ENCODE measurements at places on chromosomes 1 and 21.

GRCh38 chr1:22553104-22553880 is 10.0 kb upstream of the EPHA8 start:
- no peak for DNase-seq

DNA sequence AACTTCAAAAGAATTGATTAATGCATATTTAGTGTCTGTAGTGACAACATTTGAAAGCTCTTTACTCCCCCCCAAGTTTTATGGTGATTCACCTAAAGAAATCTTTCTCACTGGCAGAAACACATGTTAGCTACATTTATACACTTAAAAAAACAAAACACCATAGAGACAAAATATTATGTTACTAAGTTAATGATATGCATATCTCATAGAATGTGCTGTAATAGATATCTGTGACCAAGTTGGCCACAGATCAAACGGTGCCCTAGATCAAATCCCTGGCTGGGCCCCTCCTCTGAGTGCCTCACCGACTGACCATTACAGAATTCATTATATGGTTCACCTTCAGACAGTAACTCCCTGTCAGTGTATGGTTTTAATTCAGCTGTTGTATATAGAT is 322.1 kb upstream of the LYPLAL1 start:
- DNase-seq = no peak

DNA sequence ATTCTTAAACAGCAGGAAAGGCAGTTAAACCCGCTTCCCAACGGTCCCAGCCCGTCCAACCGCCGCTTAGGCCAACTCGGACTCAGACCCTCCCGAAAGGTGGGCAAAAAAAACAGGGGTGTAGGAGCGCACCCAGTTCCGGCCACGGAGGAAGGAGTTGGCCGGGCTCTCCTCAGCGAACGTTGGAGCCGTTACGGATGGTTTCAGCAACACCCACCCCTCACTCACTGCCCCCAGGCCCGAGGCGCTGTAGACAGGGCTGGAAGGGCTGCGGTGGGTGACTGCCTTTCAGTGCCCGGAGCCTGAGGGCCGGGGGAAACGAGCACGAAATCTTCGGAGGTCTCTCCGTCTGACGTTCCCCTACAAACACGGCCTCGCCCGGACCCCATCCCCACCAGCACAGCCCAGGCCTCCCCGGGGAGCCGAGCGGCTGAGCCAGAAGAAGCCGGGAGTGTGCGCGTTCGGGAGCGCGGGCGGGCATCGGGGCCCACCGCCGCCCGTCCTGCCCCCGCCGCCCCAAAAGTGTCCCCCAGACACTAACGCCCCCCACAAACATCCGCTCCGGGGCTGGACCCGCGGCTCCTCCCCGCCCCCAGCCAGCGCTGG is 1.3 kb downstream of the KDM5B start:
- DNase-seq = peak; percentile 15

DNA sequence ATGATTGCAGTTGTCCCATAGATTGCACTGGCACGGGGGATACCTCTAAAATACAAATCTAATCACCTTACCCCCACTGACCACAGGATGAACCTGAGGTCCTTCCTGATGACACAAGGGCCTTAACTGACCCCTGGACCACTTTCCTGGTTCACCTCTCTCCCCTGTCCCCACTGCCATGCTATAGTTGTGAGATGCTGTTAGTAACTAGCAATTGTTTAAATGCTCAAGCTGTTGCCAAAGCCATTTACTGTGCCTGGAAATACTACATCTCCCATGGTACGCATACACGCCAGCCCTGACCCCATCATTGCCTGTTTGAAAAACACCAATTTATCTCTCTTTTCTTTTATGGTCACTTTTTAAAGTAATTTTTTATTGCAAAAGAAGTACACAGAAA is 29.1 kb upstream of the RGS8 start:
- no peak for DNase-seq

GRCh38 chr1:52063192-52063591 is 7.1 kb downstream of the BTF3L4 start:
- no peak for DNase-seq

GRCh38 chr1:86450847-86451246 is 17.9 kb upstream of the CLCA1 start:
- no peak for DNase-seq

GRCh38 chr1:29551123-29551936 is 315.0 kb downstream of the PTPRU start:
- DNase-seq = no peak

- DNase-seq = no peak
These were observed 9.9 kb upstream of the QSOX1 start for GRCh38 chr1:180144659-180145357.

DNA sequence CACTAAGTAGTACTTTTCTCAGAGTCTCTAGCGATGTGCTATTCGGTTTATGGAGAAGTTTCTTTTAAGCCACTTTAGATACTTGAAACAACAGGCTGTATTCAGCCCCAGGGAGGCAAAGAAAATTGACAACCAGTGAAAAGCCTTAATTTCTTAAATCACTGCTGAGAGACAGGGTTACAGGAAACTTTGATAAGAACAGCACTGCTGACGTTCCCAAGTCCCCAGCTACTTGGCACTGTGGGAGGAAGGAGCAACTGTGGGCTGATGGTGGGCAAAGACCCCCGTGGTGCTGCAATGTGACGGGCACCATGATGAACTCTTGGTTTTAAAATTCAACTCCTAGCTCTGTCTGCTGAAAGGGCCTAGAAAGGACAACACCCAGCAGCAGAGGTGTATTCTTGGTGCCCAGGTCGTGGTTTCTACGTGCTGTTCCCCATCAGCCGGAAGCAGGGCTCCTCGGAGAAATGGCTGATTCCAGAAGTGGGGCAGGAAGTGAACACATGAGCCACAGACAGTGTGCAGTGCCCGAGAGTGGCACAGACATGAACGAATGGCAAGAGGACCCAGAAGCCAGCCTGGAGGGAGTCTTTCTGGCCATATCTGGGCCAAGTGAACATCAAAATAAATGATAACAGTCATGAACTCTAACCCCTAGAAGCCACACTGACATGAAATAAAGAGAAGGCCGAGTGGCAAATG is 5.3 kb downstream of the PTTG1IP start:
- peak; percentile 49 for DNase-seq

GRCh38 chr21:9767592-9768375 is 753.6 kb upstream of the TPTE start:
- no peak for DNase-seq

DNA sequence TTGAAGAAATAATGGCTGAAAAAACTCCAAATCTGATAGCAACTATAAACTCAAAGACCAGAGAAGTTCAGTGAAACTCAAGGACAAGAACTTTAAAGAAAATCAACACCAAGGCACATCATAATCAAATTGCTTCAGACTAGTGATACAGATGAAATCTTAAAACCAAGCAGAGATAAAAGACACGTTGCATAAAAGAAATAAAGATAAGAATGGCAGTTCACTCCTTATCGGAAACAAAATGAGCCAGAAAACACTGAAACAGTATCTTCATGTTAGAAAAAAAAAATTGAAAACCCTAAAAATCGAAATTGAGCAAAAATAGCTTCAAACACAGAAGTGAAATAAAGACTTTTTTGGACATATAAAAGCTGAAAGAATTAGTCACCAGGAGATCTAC is 4.6 kb upstream of the RAB4A start:
- no peak for DNase-seq

- DNase-seq = no peak
These were observed 62.9 kb upstream of the HP1BP3 start for GRCh38 chr1:20850021-20850420.

- no peak for DNase-seq
These were observed 73.6 kb downstream of the SMYD2 start for GRCh38 chr1:214354440-214355148.

DNA sequence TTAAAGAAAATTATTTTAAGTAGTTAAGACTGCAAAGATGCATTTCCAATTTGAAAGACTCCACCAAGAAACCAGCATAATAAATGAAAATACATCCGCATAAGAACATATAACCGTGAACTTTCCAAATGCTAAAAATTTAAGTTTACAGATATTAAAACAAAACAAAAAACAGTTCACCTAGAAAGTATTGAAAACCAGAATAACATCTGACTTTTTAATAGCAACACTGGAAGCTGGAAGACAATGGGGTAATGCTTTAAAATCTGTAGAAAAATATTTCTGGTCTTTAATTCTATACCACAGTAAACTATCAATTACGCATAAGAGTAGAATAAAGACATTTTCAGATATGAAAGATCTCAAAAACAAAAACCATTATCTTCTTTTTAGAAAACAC is 79.3 kb upstream of the COL24A1 start:
- DNase-seq = no peak

DNA sequence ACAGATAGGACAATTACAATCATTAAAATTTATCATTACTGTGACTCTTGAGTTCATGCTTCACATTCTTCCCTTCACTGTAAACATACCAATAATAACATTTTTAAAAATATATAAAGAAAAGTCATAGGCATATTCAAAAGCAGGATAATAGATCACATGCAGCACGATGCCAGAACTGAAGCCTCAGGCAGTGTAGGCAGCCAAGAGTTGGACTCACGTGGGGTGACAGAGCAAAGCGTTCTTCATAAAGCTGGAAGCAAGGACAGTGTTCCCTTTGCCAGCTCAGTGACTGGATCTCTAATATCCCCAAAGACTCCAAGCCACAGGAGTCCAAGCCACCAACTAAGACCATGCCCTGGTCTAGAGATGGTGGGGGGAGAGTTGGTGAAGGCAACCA is 77.7 kb downstream of the ODF2L start:
- no peak for DNase-seq

GRCh38 chr1:179264507-179264906 is 29.1 kb upstream of the SOAT1 start:
- no peak for DNase-seq

DNA sequence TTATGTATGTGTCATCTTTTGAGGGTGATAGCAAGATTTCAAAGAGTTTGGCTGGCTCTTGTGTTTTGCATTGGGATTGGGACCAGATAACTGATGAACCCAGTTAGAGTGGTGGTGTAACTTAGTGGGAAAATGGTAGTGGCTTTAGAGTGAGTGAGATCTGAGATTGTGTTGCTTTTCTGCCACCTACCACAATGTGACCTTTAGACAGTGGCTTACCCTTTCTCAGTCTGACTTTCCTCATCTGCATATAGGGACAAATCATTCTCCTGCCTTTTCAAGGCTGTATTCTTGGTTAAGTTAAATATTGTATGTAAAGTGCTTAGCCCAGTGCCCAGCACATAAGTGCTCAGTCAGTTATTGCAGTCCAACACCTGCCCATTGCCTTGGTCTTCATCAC is 31.3 kb downstream of the CENPF start:
- DNase-seq = no peak

DNA sequence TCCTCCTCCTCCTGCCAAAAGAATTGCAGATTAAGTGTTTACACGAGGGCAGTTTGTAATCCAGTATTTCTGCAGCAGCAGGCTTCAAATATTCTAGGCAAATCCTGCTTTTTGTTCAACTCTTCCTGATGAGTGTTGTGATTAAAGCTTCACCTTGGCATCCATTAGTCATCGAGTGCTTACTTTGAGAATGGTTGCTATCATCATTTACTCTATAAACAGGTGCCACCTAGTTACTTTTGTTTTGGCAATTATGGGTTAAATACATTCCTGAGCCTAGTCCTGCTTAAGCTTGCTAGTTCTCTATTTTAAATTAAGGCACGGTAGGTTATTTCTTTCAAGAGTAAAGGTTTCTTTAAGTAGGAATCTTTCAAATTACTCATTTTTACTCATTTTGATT is 20.3 kb downstream of the PDC start:
- DNase-seq = no peak

DNA sequence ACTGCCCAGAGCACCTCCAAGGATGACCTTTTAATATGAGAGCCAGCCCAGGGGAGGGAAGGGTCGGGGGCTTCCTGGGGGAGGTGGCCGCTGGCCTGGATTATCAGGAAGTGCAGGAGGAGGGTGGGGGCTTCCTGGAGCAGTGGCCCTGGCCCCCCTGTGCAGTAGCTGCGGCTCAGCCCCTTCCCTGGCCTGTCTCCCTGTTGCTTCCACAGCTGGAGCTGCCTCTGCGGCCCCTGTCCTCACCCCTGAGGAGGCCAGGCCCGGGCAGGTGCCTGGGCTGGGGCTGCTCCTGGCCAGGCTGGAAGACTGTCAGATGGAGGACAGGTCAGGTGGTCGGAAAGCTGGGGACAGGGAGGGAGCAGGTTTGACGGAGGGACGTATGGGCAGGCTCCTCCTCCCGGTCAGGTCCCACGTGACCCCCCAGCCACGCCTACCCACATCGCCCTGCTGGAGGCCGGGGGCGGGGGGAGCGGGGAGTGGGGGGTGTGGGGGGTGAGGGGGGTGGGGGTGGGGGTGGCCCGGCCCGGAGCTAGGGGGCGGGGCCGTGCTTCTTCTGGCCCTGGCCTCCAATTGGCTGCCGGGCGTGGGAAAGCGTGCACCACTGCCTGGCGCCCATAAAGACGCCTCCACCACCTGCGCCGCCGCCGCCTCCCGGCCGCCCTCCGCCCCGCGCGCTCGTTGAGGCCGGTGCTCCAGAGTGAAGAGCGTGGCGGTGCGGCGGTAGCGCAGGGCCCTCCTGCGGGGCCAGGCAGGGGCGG is 10.2 kb upstream of the TNFRSF14 start:
- peak; percentile 88 for DNase-seq

- DNase-seq = no peak
These were observed 140.8 kb downstream of the NFIA start for GRCh38 chr1:61223140-61223539.

- no peak for DNase-seq
These were observed 78.1 kb upstream of the RUNX3 start for GRCh38 chr1:25008192-25008485.

DNA sequence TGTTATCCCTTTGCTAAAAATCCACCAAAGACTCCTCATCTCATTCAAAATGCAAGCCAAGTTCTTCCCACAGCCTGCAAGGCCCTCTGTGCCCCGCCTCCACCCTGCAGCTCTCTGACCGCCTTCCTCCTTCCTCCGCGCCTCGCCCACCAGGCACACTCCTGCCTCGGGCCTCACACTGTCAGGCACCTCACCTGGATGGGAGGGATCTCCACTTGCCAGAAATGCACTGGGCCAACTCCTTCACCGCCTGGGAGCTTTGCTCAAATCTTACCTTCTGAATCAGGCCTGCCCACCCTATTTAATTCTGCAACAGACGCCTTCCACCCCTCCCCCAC is 26.2 kb downstream of the PGBD5 start:
- DNase-seq = no peak

DNA sequence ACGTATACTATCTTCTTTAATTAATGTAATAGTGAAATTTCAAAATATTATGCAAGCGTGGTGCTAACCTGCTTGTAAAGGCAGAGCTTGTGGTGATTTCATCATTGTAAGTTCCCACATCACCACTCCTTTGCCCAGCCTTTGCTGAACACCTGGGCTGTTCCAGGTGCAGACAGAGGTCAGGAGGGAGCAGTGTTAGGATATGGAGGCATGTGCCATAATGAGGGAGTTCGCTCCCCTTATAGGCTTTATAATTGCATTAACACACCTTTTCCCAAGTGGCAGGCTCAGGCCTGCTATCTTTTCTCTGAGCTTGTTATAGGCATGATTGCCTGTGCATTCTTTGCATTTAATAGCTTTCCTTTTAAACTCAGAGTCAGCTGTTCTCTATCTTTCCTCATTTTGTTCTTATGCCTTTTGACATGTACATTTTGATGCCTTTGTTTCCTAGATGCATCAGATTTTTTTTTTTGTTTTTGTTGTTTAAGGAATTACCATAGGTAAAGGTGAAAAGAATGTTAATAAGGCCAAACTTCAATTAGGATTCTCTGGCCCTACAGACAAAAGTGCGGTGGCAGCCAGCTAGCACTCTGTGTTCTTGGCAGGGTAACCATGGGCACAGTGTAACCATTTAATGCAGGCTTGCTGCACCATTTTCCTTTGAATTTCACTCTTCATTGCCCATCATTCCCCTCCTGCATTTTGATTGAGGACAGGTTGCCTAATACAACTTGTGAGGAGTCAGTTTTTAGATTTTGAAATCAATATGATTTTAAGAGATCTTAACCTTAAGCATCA is 12.6 kb downstream of the NPL start:
- DNase-seq = no peak

All from activated CD4-positive, alpha-beta T cell treated with anti-CD3 and anti-CD28 coated beads, Interleukin-2, amount 50 U/mL, for 1 hour (primary cell).